ENCODE measurements at places on chromosomes 16 and 17. TPM values are rescaled to one million over a fixed set of nuclear protein-coding genes. Genes with fewer than 3 reads are reported as not detected.

Gene KRTAP1-5
- total RNA-seq: not detected

Gene CTRL
- total RNA-seq: 0.66 TPM

Gene C17orf78
- total RNA-seq: not detected

Gene PRR15L
- total RNA-seq: 24.3 TPM

Gene EIF4A3
- total RNA-seq: 192 TPM

- no peak overlapping the region for H3K27ac ChIP-seq
- no peaks in the 10 kb centered on the region for H3K4me1 ChIP-seq
- H3K4me3 ChIP-seq: no peak overlapping the region
- no peaks in the 10 kb centered on the region for H3K27me3 ChIP-seq
- no peaks in the 10 kb centered on the region for H3K36me3 ChIP-seq
These were observed 76.9 kb upstream of the ZFHX3 start for GRCh38 chr16:73124665-73125375.

GRCh38 chr17:4525691-4526397 lies 27.2 kb downstream of the SPNS2 start:
- H3K4me3 ChIP-seq: no peak overlapping the region
- no peaks in the 10 kb centered on the region for H3K36me3 ChIP-seq
- H3K27me3 ChIP-seq: no peaks in the 10 kb centered on the region
- DNase-seq: no peak

DNA sequence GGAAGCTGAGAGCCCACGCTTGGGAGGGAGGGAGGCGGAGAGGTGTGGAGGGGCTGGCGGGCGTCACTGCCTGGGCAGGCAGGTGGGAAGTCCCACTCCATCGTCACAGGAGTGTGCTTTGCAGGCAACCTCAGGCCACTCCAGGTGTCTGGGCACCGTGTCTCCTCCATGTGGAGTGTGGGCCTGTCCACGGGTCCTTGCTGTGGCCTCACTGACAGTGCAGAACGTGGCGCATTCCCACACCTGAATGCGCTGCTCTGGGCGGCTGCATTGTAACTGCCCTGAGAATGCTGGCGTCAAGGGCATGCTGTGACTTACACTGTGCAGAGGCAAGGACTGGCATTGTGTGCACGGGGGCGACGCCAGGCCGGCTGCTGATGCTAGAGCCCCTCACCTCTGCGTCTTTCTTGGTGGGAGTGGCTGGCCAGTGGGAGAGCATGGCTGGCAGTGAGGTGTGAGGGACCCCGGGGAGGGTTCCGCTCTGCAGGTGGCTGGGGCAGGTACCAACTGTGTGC lies 66.4 kb downstream of the BANP start:
- H3K4me3 ChIP-seq: no peak overlapping the region
- no peak for DNase-seq
- no peaks in the 10 kb centered on the region for H3K4me1 ChIP-seq
- H3K27me3 ChIP-seq: no peaks in the 10 kb centered on the region
- H3K27ac ChIP-seq: no peak overlapping the region

DNA sequence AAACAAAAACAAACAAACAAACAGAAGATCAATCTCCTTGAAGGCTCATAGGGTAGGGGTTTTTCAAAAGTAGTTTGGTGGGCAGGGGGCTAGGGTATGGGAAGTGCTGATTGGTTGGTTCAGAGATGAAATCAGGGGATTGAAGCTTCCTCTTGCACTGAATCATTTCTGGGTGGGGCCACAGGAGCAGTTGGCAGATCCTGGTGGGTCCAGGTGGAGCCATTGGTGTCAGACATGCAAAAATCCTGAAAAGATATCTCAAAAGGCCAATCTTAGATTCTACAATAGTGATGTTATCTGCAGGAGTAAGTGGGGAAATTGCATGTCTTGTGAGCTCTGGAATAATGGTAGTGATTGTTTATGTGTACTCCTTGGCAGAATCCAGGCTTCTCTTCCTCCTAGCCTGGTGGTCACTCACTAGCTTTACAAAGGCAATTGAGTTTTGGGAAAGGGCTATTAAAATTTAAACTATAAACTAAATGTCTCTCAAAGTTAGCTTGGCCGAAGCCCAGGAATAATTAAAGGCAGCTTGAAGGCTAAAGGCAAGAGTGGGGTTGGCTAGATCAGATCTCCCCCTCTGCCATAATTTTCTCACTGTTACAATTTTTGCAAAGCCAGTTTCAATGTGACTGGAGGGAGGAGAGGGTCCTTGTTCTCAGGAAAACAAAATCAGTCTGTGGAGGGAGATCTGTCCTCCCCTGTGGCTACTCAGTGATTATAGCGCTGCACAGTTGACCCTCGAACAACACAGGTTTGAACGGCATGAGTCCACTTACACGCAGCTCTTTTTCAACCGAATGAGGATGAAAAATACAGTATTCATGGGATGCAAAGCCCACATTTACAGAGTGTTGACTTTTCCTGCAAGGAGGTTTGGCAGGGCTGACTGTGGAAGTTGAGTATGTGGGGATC lies 45.2 kb downstream of the RNF112 start:
- H3K4me1 ChIP-seq: no peaks in the 10 kb centered on the region
- DNase-seq: no peak
- H3K27me3 ChIP-seq: no peaks in the 10 kb centered on the region
- H3K36me3 ChIP-seq: no peaks in the 10 kb centered on the region
- H3K27ac ChIP-seq: no peak overlapping the region

- H3K27ac ChIP-seq: no peak overlapping the region
- H3K36me3 ChIP-seq: no peaks in the 10 kb centered on the region
- DNase-seq: no peak
- H3K4me1 ChIP-seq: no peaks in the 10 kb centered on the region
- no peak overlapping the region for H3K4me3 ChIP-seq
These were observed 184.4 kb downstream of the SNX29 start for GRCh38 chr16:12160815-12161550.

- no peaks in the 10 kb centered on the region for H3K27me3 ChIP-seq
- H3K36me3 ChIP-seq: no peaks in the 10 kb centered on the region
- H3K4me1 ChIP-seq: no peaks in the 10 kb centered on the region
- no peak overlapping the region for H3K27ac ChIP-seq
- H3K4me3 ChIP-seq: no peak overlapping the region
These were observed 21.2 kb upstream of the MON1B start for GRCh38 chr16:77169650-77170236.

DNA sequence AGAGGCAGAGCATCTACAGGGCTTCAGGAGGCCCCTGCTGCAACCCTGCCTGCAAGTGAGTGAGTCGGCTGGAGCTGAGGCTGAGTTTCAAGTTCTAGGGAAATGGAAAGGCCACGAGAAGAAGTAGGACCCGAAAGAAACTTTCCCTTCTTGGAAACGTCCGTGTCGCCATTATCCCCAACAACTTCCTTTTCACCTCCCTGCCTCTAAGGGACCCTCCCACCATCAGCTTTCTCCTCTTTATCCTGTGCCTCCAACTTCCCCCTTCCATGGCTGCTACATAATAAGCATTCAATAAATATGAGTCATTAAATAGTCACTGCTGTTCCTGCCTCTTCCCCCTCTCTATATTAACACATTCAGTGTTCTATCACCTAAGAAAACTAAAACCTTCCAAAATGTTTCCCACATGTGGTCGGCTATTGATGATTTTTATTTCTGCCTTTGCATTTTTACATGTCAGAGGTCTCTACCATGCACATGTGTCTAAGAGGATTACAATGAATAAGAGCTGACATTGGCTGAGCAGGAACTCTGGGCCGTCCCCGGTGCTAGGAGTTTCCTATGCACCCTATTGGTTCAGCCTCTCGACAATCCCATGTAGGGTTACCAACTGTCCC lies 115.9 kb upstream of the TNRC6C start:
- H3K27me3 ChIP-seq: no peaks in the 10 kb centered on the region
- H3K27ac ChIP-seq: no peak overlapping the region
- H3K4me3 ChIP-seq: no peak overlapping the region
- peaks cover 22% of the 10 kb centered on the region for H3K4me1 ChIP-seq
- DNase-seq: no peak
- no peaks in the 10 kb centered on the region for H3K36me3 ChIP-seq

GRCh38 chr16:20873331-20873730 lies 26.8 kb downstream of the DCUN1D3 start:
- no peak overlapping the region for H3K4me3 ChIP-seq
- no peak for DNase-seq
- no peak overlapping the region for H3K27ac ChIP-seq
- no peaks in the 10 kb centered on the region for H3K27me3 ChIP-seq
- H3K36me3 ChIP-seq: no peaks in the 10 kb centered on the region

- H3K36me3 ChIP-seq: no peaks in the 10 kb centered on the region
- H3K4me1 ChIP-seq: no peaks in the 10 kb centered on the region
- H3K4me3 ChIP-seq: no peak overlapping the region
- H3K27me3 ChIP-seq: no peaks in the 10 kb centered on the region
- no peak for DNase-seq
These were observed 37.0 kb upstream of the C16orf78 start for GRCh38 chr16:49336581-49336980.

DNA sequence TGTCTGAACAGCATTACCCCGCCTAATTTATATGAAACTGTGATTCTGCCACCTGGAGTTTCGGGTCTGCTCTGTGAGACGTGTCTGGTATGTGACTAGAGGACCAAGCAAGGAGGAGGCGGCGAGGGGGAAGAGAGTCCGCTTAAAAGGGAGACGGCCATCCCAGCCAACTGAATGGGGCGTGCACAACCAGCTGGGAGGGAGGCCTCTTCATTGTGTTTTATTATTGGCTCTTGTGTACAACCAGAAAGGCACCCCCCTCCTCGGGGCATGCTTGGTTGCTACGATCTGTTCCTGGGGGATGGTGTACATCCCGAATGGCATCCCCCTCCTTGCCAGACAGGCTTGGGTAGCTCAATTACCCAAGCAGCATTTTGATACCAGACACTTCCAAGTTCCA lies 384.5 kb upstream of the SALL1 start:
- H3K27me3 ChIP-seq: no peaks in the 10 kb centered on the region
- no peak overlapping the region for H3K4me3 ChIP-seq
- peaks cover 4% of the 10 kb centered on the region for H3K4me1 ChIP-seq
- no peak overlapping the region for H3K27ac ChIP-seq
- DNase-seq: no peak
- no peaks in the 10 kb centered on the region for H3K36me3 ChIP-seq

GRCh38 chr17:33896263-33896662 lies 358.8 kb upstream of the CCL2 start:
- H3K27me3 ChIP-seq: no peaks in the 10 kb centered on the region
- no peak for DNase-seq

- no peak for DNase-seq
- H3K4me1 ChIP-seq: peaks cover 5% of the 10 kb centered on the region
- H3K27me3 ChIP-seq: no peaks in the 10 kb centered on the region
- no peak overlapping the region for H3K27ac ChIP-seq
- no peak overlapping the region for H3K4me3 ChIP-seq
These were observed 55.7 kb downstream of the SCNN1B start for GRCh38 chr16:23357761-23358290.

DNA sequence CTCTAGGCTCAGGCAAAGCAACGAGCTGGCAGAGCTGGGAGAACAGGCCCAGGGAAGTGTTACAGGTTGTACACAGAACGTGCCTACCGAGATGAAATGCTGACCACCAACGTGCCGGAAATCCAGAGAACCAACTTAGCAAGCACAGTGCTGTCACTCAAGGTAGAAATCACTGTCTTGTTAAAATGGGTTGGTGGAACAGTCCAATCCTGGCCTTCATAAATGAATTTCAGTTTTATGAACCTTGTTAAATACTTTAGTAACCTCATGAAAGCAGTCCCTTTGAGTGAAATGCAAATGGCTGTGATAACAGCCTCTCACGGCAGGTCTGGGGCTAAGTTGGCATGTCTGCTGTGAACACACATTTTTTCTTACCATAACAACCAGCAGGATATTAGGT lies 29.0 kb downstream of the ETV4 start:
- H3K27me3 ChIP-seq: no peaks in the 10 kb centered on the region
- H3K4me3 ChIP-seq: no peak overlapping the region
- DNase-seq: no peak

DNA sequence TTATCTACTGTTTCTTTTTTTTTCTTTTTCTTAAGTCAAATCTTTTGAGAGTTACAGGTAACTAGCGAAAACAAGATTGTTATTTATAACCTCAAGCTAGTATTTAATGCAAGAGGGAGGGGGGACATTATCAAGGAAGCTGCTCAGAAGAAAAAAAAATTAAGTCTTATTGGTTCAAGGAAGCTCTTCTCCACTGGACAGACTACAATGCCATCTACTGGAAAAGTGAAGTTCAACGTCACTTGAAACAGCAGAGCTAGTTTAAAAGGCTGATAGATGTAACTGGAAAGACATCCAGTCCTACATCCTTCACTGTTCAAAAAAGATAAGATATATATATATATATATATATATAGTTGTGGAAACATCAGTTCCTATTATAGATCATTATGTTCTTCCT lies 418.0 kb upstream of the PSMD7 start:
- no peak for DNase-seq
- H3K36me3 ChIP-seq: no peaks in the 10 kb centered on the region
- H3K4me1 ChIP-seq: no peaks in the 10 kb centered on the region
- no peaks in the 10 kb centered on the region for H3K27me3 ChIP-seq

GRCh38 chr17:79792341-79792871 lies 4.5 kb downstream of the CBX8 start:
- no peak overlapping the region for H3K27ac ChIP-seq
- H3K36me3 ChIP-seq: no peaks in the 10 kb centered on the region
- no peaks in the 10 kb centered on the region for H3K27me3 ChIP-seq

DNA sequence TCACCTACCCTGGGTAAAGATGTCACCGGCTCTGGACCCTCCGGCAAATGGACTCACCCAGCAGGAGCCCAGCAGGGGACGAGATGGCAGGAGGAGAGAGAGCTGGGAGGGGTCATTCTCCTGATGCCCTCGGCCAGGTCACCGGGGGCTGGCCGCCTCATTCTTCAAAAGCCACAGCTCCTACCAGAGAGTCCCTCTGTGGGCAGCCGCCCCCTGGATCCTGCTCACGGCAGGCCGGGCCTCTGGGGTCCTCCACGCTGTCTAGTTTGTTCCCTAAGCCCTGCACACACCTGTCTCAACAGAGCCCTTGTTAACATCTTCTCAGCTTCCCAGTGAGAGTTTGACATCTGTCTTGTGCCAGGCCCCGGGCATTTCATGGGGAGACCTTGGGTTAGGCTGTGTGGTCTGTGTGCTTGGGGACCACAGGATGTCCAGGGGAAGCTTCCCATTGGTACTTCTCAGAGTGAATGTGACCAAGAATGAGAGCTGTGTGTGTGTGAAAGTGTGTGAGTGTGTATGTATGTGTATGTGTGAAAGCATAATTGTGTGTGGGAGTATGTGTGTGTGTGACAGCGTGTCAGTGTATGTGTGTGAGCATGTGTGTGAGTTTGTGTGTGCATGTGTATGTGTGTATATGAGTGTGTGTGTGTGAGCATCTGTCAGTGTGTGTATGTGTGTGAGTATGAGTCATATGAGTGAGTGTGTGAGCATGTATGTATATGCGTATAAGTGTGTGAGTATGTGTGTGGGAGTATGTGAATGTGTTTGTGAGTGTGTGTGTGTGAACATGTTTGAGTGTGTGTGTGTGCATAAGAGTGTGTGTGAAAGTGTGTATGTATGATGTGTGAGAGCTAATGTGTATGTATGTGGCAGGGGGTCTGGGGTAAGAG lies 65.5 kb upstream of the BCO1 start:
- H3K27me3 ChIP-seq: no peaks in the 10 kb centered on the region
- H3K4me3 ChIP-seq: no peak overlapping the region
- no peak overlapping the region for H3K27ac ChIP-seq
- H3K36me3 ChIP-seq: no peaks in the 10 kb centered on the region
- DNase-seq: no peak

- no peaks in the 10 kb centered on the region for H3K36me3 ChIP-seq
- H3K27me3 ChIP-seq: no peaks in the 10 kb centered on the region
- no peaks in the 10 kb centered on the region for H3K4me1 ChIP-seq
- DNase-seq: no peak
- no peak overlapping the region for H3K27ac ChIP-seq
These were observed 14.4 kb downstream of the ZNF232 start for GRCh38 chr17:5097101-5097834.
